ENCODE measurements at places on chromosomes 3 and 15.

- DNase-seq: no peak
Observed at GRCh38 chr3:55077726-55078125, 149.9 kb upstream of the LRTM1 start.

DNA sequence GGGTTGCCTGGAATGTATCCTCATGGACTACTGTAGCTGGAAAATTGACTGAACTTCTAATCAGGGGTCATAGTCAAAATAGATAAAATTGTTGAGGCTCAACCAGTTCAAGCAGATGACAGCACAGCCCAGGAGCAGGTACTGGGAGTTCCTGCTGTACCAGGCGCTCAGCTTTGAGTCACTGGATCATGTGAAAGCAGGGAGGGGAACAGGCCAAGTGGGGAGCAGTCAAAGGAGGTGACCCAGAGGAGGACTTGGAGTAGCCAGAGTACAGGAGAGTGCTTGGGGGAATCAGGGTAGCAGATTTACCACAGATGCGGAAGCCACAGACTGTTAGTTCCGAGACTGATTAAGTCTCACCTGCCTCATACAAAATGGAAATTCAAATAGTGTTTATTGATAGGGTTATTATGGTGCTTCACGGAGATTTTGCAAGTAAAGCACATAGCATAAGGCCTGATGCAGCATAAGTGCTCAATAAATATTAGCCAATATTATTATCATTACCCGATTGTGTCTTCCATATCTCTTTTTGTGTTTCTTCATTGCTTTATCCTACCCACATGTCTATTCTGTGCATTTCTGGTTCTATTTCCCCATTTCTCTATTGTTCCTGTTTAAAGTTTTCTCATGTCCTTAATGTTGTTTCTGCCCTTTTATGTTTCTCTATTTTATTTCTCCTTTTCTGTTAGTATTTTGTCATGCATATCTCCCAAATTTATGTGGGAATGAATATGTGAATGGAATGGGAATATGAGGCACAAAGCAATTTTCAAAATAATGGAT, 369.2 kb upstream of the MCTP2 start:
- DNase-seq: peak; percentile 46

- DNase-seq: no peak
Observed at GRCh38 chr3:13710251-13710650, 161.3 kb downstream of the FBLN2 start.

- no peak for DNase-seq
Observed at GRCh38 chr3:150079029-150079739, 108.5 kb upstream of the PFN2 start.

DNA sequence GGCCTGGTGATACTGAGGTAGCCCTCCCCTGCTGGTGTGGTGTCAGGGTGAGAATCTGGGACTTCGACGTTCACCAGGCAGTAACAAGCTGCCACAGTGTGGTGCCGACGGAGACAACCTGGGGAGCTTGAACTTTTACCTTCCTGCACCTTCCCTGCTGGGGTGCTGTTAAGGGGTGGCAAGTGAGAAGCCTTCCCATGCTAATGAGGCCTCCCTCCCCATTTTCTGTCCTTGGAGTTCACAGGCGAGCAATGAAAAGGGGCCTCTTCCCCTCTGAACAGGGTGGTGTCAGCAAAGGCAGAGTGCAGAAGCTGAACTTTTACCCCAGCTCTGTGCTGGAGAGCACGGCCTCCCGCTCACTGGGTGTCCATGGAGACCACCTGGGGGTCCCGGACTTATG, 13.5 kb downstream of the MAGEL2 start:
- no peak for DNase-seq

GRCh38 chr3:20008646-20009045, 3.4 kb downstream of the PP2D1 start:
- no peak for DNase-seq

DNA sequence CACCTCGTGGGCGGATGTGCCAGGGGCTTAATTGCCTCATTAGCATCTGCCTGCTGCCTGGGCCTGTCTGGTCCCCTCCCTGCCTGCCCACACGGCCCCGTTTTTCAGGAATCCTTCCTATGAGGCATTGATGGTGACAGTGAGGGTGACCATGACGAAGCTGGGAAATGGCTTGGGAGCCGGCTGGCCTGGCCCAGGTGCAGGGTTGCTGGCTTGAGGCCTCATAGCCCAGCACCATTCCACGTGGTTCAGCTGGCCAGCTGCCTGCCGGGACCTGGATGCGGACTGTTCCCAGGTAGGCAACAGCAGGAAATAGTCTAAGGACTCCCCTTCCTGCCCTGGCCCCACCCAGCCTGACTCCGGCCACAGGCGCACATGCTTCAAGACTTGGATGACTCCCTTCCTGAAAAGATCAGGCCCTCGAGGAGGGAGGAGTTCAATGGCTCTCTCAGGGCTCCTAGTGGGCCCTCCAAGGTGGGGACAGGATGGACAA, 8.9 kb upstream of the DUSP7 start:
- DNase-seq: peak; percentile 82
